ENCODE measurements at places on chromosomes 7 and 10. TPM values are rescaled to one million over a fixed set of nuclear protein-coding genes. Genes with fewer than 3 reads are reported as not detected.

Gene PLXDC2
- 0.21 TPM for total RNA-seq

GRCh38 chr10:19788075-19788686, 28.1 kb upstream of the PLXDC2 start:
- DNase-seq, result no peak

DNA sequence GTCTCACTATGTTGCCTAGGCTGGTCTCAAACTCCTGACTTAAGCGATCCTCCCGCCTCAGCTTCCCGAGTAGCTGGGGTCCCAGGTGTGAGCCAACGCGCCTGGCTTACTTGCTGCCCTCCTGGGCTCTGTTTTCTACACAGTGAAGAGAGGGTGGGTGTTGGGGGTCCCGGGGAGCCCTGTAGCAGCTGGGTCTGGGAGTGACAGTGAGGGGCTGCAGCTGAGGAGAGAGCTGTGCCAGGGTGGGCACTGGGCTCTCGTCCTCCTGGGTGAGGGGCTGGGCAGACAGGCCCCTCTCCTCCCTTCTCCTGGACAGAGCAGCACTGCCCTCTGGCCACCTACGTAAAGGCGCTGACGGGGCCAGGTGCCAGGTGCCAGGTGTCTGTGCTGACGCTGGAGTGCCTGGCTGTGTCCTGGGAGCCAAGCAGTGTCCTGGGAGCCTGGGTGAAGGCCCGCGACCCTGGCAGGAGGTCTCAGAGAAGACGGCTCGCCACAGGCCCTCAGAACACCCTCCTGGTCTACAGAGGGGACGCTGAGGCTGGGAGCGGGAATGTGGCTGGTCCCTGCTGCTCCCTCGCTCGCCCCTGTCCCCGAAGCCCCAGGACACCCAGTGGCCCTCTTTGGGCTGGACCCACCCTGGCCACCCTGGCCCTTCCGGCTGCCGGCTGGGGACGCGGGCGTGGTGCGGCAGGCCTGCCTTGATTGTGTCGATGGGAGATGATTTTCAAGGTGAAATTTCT, 35.6 kb downstream of the UNCX start:
- no peak for DNase-seq

- no peak for DNase-seq
Measured at GRCh38 chr7:1071731-1072254, 16.1 kb upstream of the GPER1 start.

Gene CCNJ
- 8.9 TPM for total RNA-seq

Measured in activated T-cell treated with anti-CD3 and anti-CD28 coated beads, Interleukin-2, amount 50 U/mL, for 4 hours (primary cell).